ENCODE measurements at places on chromosomes 7 and 10.

DNA sequence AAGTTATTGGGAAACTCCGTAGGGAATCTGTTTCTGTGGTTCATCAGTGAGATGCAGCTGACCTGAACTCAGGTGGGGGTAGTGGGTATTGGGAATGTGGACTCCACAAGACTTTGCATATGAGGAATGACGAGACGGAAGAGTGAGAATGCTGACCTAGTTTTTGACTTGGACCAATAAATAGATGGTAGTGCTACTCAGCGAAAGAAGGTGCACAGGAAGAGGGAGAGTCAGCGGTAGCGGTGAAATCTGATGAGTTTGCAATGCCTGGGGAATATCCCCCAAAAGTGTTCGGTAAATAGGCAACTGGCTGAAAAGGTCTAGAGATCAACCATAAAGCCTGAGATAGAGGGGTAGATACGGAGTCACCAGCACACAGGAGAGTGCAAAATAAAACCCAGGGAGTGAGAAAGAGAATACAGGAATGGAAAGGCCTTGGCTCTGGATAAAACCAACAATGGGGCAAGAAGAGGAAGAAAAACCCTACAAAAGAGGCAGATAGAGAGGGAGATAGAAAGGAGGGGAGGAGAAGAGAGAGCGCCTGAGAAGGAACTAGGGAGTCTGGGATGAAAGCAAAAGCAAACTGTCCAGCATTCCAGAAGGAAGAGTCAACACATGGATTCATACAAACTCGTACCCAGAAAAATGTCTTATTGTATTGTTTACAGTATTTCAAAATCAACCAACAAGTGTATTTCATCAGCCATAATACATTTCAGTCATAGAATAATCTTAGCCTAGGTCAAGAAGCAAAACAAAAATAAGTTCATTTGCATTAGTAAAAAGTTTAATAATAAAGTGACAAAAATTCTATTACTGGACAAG, 5.4 kb downstream of the ARHGAP21 start:
- DNase-seq = no peak

DNA sequence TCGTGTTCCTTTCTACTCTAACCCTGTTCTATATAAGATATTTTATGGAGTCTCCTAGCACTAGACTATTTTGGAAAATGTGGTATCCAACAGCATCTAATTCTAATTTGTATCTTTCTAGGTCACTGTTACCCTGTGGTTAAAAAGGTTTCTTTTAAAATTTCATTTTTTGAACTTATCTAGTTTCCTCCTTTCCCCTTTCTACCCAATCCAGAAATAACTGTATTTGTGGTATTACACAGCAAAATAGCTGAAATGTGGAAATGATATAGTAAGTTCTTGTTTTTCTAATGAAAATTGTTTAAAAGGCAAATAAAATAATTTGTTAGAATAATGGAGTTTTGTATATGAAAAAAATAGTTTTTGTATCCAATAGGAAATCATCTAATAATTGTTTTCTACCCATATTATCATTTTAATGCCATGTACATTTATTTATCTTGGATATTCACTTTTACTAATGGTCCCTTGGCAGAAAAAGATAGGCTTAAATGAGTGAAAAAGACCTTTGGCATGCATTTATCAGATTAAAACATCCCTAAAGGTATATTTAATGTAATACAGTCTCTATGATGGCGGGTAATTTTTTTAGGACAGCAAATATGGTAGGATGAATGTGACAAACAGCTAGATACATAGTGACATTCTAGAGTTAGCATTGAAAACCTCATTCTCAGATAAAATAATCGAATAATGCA, 175.5 kb upstream of the PLXDC2 start:
- no peak for DNase-seq

GRCh38 chr7:101960985-101961708, 143.7 kb downstream of the CUX1 start:
- DNase-seq = no peak

GRCh38 chr7:69213878-69214277, 384.4 kb upstream of the AUTS2 start:
- no peak for DNase-seq

DNA sequence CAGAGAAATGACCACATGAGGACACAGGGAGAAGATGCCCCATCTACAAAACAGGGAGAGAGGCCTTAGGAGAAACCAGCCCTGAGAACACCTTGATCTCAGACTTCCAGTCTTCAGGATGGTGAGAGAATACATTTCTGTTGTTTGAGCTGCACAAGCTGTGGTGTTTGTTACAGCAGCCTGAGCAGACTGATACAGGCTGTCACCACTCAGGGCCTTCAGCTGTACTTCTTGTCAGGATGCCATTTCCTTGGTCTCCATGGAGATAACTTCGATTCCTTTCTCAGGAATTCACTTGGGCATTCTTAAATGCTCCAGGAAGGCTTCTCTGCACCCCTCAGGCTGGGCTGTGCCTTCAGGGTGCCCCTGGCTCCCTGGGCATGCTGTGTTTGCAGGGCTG, 85.7 kb upstream of the IGFBP3 start:
- no peak for DNase-seq

- no peak for DNase-seq
Measured at GRCh38 chr10:35011771-35012191, 78.4 kb downstream of the CUL2 start.

DNA sequence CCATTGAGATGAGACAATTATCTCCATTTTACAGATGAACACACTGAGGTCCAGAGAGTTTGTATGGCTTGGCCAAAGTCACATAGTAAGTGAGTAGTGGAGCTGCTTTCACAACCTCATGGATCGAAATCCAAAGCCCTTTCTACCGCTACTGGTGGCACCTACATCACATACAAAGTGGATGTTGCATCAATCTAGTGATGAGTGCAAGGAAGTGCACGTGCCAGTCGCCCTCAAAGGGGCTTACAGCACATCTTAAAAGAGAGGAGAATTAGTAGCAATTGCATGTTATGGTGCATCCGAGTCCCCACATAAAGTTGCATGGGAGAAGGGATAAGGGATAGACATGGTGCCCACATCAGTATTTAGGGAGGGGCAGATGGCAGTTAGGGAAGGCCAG, 31.0 kb upstream of the GPR26 start:
- DNase-seq = no peak

DNA sequence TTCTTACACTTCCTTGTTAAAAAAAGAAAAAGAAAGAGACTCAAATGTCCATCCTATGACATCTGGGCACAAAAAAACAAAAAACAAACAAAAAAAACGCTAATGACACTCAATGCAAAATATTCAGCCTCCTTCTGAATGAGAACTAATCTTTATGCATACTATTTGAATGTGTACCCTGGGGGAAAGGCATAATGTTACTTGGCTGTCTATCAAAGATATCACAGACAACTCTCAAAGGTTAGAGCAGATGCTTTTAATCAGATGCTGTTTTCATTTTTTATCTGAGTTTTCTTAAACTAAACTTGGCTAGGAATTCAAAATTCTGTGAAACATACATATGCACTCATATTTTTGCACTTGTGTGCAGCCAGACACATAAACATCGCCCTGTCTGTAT, 745.8 kb downstream of the CNTNAP2 start:
- DNase-seq = no peak

- DNase-seq = no peak
Measured at GRCh38 chr10:97307866-97308780, 10.9 kb upstream of the FRAT1 start.

GRCh38 chr10:29254123-29255046, 34.5 kb upstream of the LYZL1 start:
- DNase-seq = no peak

DNA sequence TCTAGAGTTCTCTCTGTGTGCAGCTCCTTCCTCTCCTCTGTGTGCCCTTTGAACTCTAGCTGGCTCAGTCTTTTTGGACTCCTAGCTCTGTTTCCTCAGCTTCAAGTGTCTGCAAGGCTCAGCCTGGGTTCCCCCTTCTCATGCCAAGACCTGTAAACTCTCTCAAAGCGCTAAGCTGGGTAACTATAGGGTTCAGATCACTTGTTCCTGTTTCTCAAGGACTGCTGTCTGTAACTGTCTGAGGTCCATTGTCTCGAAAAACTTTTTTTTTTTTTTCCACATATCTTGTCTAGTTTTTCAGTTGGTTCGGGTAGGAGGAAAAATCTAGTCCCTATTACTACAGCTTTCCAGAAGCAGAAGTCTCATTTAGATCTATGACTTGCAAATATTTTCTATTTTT, 46.6 kb upstream of the PPP1R17 start:
- peak; percentile 49 for DNase-seq

GRCh38 chr7:127946111-127946510, 85.1 kb downstream of the LRRC4 start:
- DNase-seq = no peak

DNA sequence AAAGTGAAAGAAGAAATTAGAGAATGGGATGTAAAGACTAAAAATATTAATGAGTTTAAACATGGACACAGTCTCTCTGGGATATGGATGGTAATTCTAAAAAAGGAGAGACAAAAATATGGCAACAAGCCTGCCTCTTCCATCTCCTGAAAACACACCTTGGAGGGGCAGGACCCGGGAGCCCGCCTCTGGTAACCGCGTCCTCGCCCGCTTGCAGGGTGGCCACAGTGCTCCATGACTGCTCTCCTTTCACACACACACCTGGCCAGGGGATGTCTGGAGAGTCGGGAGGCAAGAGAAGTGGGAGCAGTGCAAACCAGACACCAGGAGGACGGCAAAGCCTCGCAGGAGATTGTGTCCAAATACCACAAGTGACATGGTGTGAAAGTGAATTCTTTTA, 166.3 kb downstream of the ZMYND11 start:
- DNase-seq = no peak

GRCh38 chr7:155579565-155579964, 33.2 kb upstream of the CNPY1 start:
- DNase-seq = no peak

DNA sequence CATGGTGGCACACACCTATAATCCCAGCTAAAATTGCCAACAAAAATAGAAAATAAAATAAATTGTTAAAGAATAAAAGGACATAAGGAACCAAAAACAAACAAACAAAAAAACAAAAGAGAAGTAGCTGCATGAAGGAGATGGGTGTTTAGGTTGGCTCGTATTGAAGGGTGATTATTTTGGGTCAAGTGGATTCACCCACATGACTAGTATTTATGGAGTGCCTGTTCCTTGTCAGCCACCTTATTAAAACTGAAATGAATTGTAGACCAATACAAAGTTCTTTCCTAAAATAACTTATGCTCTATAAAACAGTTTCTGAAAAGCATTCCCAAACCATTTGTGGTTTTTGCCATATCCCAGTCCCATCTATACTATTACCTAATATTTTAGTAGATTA, 138.7 kb downstream of the BTAF1 start:
- no peak for DNase-seq

DNA sequence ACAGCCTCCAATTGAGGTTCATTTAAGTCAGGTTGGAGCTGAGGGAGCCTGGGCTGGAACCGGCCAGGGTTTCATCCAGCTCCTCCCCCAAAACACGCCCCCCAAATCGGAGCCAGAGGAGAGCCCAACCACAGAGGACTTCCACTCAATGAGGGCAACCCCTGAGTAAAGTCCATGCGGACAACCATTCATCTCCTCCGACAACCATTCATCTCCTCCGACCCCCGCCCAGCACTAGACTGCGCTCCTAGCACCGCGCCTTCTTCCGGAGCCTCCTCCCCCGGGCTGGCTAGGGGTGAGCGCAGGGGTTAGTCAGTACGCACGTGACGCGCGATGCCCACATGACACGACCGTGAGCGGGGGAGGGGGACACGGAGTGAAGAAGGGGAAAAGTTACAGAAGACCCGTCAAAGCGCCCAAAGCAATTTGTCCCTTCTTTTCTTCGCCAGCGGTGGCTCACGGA, 1.4 kb downstream of the MAGI2 start:
- no peak for DNase-seq

DNA sequence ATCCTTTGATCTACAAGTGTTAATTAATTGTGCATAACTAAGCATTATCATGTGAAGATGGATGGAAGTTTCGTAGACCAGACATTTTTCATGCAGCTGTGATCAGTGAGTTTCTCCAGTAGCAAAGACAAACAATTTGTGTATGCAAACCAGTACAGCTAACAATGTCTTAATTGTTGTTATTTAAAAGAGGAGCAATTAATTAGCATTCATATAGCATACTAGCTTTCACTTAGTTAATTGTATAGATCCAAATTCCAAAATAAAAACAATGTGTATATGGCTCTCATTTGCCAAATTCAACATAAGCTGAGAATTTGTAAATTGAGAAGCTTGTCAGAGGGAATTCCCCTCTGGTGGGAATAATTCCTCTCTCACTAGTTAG, 22.6 kb upstream of the PRKCQ start:
- no peak for DNase-seq

DNA sequence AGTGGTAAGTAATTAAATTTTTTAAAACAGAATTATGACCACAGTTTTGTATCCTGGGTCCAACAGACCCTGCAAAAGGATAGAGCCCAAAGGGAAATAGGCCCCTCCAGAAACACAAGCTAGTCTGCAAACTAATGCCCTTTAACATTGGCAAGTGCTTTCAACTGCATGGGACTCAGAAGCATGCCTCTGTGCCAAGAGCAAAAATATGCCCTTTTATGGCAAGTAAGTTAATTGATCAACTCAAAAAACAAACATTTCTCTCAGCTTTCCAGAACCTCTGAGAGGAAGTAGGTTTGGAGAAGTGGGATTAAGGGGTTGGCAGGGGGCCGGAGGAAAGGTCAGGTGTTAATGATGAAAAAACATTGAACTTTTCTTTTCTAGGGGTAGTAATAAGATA, 186.6 kb upstream of the PRSS1 start:
- no peak for DNase-seq

- no peak for DNase-seq
Measured at GRCh38 chr10:91575044-91575610, 57.7 kb downstream of the PPP1R3C start.

DNA sequence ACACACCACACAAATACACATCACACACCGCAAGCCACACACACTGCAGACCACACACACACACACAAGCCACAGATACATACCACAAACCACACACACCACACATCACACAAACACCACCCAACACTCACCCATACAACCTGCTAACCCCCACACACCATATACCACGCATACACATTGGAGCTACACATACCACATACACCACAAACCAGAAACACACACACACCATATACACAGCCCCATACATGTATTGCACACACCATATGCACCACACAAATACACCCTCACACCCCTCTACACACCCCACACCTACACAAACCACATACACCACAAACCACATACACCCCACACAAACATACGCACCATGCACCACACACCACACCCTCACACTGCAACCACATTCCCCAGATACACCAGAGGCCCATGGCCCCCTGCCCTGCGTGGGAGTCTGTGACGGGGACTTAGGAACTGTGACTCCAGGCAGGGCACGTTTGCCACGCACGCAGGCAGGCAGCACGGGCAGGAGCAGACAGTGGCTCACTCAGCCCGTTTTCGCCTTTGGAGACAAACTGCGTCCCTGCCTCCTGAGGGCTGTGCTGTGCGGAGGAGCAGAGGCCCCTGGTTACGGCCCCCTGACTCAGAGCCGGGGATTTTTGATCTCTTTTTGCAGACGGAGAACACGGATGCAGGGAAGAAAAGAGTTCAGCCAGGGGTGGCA, 52.6 kb downstream of the TMEM209 start:
- no peak for DNase-seq

GRCh38 chr10:131129544-131129943, 182.0 kb downstream of the TCERG1L start:
- no peak for DNase-seq

- peak; percentile 64 for DNase-seq
Measured at GRCh38 chr10:88932539-88933256, 19.9 kb downstream of the ACTA2 start.

GRCh38 chr7:27201580-27202017, 1.7 kb upstream of the HOXA13 start:
- DNase-seq = no peak

GRCh38 chr7:103499976-103500375, 54.0 kb upstream of the SLC26A5 start:
- DNase-seq = no peak

Measured in CD14-positive monocyte (primary cell).